ENCODE measurements at places on chromosomes 7 and 10.

GRCh38 chr10:21515361-21516241, 9.9 kb downstream of the SKIDA1 start:
- no peak for DNase-seq

- no peak for DNase-seq
These were observed 6.0 kb downstream of the ZMIZ1 start for GRCh38 chr10:79074732-79075131.

- DNase-seq, result peak; percentile 39
These were observed 23.3 kb downstream of the BPGM start for GRCh38 chr7:134669845-134670373.

DNA sequence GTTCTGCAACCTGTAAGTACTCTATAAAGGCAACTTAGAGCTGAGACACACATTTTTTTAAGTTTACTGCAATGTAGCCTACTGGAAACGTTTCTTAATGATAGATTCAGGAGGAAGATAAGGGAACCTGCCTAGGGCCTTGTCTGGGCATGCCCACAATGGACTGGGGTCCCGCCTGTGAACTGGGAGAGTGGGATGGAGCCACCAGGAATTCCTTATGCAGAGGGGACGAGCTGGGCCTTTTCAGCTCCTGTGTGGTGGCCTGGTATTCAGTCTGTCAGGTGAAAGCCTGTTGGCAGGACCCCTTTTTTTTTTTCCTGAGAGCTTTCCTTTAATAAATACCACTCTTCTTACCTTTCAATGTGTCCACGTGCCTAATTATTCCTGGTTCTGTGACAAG, 384.4 kb upstream of the ZWINT start:
- DNase-seq, result no peak

GRCh38 chr7:88795553-88795952, at the start of gene TEX47:
TSS of gene TEX47 (minus strand) at chr7:88795737. CDS start at chr7:88794942, 795 bp downstream.
- DNase-seq, result no peak

DNA sequence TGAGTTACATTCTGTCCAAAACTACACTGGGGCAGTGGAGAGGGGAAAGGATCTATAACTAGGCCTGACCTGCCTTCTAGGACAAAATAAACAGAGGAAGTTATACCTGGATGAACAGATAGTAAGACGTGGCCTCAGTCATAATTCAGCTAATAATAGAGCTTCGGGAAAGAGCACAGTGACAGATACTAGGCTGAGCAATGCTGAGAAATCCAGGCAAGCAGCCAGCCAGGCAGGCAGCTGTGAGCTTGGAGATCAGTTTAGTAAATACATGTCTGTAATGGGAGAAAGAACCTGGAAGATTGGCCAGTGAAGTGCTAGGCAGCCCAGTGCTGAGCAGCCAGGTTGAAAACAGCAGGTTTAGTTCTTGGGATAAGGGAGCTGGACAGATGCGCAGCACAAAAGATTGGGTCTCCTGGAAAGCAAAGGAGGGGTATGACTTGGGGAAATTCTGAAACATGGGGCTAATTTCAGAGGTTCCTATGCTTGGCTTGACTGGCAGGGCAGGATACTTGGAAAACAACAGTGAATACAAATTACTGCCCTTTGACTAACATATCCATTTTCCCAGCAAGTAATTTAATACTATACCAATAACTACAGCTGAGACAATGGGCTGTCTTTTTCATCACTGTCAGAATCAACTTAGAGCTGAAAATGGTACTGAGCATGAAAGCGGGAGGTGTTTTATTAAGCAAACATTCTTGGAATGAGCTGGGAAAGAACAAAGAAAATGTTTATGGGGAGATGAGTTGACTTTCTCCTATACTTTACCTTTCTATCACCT, 140.8 kb downstream of the DGKB start:
- no peak for DNase-seq

DNA sequence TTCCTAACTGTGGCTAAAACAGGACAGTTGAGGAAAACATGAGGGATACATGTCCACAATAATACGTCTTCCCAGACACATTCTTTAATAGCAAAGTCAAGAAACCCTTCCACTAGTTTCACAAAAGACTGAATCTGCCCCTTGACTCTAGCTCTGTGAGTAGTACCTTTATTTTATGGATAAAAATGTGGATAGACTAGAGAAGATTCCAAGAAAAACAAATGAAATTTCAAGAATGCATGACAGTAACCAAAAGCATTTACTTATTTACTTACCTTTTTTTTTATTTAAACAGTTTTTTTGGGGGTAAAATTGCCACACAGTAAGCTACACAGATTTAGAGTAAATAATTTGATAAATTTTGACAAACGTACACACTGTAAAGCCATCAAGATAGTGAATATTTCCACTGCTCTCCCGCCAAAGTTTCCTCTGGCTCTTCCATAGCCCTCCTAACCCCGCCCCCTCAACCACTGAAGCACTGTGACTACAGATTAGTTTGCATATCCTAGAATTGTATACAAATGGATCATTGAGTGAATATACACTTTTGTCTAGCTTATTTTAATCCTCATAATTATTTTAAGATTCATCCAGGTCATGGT, 420.4 kb upstream of the ZMIZ1 start:
- no peak for DNase-seq

DNA sequence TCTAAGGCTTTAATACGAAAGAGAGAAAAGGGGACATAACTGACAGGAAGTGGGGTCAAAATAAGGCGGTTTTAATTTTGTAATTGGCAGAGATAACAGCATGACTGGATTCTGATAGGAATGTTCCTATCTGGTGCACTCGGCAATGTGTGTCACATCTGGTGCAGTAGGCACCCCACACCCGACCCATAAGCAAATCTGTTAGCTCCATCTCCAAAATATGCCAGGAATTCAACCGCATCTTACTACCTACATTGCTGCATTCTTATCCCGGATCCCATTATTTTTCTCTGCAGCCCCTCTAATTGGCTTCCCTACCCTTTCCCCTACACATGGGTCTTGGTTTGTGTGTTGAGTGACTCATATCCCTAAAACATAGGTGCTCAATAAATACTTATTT, 19.1 kb upstream of the GALNT11 start:
- DNase-seq, result no peak

DNA sequence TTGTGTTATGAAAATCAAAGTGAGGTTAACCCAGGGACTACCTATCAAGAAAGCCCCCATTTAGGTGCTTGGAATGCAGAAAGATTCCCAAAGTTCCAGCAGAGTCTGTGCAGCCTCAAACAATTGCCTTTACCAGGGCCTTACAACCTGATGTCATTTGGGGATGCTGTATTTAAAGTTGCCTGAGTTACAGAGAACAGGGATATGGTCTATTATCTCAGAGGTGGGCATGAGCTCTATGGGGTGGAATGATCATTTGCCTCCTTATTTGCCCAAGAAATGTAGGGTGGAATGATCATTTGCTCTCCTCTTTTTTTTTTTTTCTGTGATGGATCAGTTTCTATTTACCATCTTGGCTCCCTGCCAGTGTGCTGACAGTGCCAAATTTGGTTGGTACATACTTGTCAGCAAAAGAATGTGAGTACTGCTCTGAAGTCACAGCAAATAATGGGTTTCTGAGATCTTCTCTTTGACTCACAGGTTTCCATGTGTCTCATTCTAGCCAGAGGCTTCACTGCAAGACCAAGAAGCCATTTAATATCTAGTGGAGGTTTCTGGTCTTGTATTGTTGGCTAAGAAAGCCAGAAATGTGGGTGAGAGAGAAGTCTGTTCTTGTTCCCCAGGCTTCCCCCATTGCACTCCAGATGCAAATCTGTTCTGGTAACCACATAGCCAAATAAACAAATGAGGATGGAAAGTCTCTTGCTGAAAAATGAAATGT, 45.5 kb upstream of the ZNRF2 start:
- no peak for DNase-seq

DNA sequence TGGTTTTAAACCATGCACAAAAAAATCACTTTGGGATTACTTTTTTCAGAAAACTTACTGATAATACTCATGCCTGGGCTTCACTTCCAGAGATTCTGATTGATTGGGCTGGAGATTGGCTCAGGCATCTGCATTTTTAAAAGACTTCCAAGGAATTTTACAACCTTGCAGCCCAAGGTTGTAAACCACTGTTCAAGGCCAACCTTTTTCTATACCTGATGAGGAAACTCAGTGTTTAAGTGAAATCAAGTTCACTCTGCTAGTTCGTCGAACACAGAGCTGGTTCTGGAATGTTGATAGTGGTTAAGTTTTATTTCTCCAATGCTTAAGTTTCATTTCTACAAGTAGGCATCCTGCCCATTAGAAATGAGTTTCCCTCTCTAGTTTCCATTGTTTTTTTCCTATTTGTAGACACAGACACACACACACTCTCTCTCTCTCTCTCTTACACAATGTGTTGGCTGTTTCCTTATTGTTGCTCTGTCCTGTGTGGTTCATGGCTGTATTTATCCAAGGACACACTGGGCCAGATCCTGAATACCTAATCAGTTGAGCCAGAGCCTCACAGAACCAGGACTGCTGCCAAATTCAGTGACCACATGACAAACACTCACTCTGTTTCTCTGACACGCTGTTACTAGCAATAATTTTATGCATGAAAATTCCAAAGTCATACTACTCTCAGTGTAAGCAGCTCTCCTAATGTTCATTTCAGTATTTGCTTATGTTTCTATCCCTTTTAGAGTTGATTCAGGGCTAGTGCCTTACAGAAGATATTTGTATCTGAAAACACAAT, 3.7 kb upstream of the IFIT1B start:
- DNase-seq, result no peak

DNA sequence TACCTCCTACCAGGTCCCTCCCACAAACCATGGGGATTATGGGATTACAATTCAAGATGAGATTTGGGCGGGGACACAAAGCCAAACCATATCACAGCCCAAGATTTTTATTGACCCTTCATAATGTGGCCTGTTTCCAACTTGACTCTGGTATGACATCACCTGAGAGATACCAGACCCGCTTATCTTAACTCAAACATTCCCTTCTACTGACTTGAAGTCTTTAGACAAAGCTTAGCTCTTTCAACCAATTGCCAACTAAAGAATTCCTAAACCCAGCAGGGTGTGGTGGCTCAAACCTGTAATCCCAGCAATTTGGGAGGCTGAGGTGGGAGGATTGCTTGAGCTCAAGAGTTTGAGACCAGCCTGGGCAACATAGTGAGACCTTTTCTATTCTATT, 67.9 kb downstream of the CLRN3 start:
- DNase-seq, result no peak

GRCh38 chr10:74419491-74419951, 268.5 kb downstream of the ADK start:
- no peak for DNase-seq

- DNase-seq, result no peak
These were observed 13.2 kb upstream of the PRKAR1B start for GRCh38 chr7:739983-740942.

GRCh38 chr7:106864298-106865081, 592 bp upstream of the PIK3CG start:
- DNase-seq, result no peak

DNA sequence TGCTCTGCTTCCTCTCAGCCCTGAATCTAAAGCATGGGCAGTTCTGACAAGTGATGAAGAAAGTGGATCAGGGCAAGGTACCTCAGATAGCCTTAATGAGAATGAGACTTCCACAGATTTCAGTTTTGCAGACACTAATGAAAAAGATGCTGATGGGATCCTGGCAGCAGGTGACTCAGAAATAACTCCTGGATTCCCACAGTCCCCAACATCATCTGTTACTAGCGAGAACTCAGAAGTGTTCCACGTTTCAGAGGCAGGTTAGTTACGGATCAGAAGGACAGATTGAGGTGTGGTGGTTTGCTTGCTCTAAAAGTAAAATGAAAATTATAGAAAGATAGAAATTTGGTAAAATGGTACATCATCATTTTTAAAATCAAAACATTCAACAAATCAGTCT, 130.4 kb downstream of the AASS start:
- no peak for DNase-seq

DNA sequence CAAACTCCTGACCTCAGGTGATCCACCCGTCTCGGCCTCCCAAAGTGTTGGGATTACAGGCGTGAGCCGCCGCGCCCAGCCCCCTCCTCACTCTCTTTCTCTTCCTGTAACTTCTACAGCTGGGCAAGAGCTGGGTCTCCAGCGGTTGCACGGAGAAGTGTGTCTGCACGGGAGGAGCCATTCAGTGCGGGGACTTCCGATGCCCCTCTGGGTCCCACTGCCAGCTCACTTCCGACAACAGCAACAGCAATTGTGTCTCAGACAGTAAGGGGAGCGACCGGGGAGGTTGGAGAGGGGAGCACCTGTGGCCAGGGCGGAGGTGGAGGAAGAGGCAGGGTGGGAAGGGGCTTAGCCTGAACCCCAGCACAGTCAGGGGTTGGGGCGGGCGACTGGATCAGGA, 41.4 kb downstream of the EPHB4 start:
- DNase-seq, result no peak

- no peak for DNase-seq
These were observed 982.4 kb upstream of the LRRTM3 start for GRCh38 chr10:65943451-65943850.

DNA sequence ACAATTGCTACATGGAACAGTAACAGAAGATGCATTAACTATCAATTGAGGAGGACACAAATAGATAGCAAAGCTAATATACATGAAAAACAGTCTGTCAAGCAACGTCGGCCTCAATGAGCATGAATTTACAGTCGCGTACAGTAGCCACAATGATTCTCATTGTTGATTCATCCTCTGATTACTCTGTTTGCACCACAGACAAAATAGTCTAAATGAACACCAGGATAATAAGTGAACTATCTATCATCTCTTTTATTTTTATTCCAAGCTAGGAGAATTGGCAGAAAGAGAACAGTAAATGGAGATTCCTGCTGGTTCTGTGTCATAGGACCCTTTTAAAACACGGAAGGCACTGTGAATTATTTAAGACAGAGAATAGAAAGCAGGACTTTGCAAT, 108.5 kb downstream of the EVX1 start:
- DNase-seq, result no peak

DNA sequence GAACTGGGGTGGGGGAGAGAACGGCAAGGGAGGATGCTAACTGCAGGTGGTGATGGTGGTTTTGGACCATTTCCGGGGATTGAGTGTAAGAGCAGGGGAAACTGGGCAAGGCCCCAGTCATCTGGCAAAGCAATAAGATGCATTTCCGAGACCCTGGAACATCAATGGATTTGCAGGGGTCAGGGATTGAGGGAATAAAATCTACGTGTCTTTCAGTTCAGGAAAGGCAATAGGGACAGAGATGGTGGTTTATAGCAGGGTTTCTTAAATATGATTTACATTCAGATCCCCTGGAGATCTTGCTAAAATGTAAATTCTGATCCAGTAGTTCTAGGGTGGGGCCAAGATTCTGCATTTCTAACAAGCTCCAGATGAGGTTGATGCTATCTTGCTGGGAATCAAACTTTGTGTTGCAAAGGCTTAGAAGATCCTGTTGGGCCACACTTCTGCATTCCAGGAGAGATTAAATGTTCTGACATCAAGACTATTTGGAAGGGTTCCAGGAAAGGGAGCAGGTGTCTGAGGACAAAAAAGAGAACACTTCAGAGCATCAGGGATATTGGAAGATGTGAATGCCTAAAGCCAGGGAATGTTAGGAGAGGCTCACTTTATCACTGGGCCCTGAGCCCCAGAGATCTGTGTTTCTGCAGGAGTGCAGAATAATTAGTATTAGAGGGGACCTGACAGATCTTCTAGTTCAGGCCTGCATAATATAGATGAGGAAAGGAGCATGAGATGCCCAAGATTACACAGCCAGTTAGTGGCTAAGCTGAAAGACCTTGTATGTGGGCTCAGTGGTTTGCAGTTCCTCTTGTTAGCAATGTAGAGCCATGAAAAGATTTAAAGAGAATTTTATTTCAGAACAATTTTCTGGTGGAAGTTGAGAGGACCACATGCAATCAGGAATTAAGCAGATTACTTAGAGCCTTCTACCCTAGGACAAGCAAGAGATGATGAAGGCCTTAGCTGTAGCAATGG, 32.4 kb downstream of the BLNK start:
- DNase-seq, result no peak

All from activated CD8-positive, alpha-beta memory T cell treated with anti-CD3 and anti-CD28 coated beads for 4 hours (primary cell).